ENCODE measurements at places on chromosomes 13 and 19.
A peak's percentile ranks its signal among the peaks of the same experiment; 100 is the strongest.

DNA sequence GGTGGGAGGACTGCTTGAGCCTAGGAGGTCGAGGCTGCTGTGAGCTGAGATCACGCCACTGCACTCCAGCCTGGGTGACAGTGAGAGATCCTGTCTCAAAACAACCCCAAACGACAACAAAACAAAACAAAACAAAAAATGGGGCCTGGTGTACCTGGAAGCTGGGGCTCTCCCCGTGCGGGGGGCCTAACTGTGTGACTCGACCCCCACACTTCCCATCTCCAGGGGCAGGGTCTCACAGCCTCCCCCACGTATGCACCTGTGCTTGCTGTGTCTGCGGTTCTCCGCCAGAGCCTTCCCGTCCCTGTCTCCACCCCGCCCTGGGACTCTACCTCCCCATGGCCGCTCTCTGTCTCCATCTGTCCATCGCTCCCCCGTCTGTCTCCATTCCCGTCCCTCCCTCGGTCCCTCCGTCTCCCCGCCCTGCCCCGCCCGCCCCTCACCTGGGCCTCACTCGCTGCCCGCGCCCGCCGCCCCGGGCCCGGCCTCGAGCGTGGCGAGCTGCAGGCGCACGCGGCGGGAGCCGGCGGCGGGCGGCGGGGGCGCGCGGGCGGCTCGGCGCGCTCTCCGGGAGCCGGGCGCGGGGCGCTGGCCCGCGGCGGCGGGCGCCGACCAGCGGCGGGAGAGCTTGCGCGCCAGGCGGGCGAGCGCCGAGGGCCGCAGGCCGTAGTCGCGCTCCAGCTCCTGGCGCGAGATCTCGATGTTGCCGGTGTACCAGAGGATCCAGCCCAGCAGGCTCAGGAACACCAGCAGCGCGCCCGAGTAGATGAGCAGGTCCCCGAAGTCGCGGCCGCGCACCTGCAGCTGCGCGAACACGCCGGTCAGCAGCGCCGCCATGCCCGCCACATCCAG, 587 bp downstream of the TMEM238 start:
- no peak for DNase-seq

DNA sequence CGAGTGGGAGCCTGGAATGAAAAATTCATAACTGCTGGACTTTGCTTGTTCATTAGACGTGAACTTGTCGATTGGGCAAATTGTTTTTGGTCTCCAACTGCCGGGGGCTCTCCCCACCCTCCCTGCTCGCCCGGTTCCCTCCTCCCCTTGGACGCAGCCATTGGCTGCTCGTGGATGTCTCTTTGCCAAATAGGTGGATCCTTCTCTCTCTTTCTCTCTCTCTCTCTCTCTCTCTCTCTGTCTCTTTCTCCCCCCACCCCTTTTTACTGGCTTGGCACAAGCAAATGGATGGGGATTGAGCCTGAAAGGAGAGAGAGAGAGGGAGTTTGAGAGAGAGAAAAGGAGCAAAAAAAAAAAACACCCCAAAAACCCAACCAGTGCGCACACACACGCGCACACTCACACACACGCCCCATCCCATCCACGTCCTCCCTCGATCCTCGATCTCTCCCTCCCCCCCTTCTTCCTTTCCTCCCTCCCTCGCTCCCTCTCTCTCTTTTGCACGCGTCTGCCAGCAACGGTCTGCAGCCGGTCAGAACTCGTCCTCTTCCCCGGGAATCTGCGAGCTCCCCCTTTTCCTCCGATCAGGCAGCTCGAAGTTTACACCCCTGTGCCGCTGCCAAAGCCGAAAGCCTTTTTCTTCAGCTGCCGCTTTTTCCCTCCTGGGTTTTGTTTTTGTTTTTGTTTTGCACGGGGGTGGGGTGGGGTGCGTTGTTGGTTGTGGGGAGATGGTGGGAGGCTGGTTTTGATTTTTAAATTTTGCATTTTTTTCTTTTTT, 27.8 kb downstream of the NFIX start:
- peak; percentile 59 for DNase-seq

GRCh38 chr19:38838208-38838985, 6.8 kb upstream of the ECH1 start:
- no peak for DNase-seq

- DNase-seq: no peak
These were observed 67.7 kb upstream of the STARD13 start for GRCh38 chr13:33353210-33353609.

GRCh38 chr19:4007836-4008539, 452 bp downstream of the PIAS4 start:
- no peak for DNase-seq

DNA sequence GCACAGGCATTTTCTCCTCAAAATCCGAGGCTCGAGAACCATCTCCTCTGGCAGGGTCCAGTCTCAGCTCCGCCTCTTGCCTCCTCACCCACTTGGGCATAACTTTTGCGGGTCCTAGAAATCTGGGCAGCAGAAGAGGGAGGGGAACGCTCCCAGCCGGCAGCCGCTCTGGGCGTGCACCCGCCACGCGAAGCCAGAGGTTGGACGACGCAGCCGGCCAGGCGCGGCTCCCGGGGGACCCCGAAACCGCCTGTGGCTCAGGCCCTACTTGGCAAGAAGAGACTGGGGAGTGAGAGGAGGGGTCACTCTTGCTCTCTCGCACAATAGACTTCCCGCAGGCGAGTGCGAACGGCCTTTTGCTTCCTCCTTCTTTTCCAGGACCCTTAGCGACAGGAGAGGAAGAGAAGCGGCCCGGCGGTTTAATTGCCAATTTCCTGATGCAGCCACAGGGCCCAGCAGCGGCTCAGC, 6.0 kb upstream of the SOX1 start:
- no peak for DNase-seq

DNA sequence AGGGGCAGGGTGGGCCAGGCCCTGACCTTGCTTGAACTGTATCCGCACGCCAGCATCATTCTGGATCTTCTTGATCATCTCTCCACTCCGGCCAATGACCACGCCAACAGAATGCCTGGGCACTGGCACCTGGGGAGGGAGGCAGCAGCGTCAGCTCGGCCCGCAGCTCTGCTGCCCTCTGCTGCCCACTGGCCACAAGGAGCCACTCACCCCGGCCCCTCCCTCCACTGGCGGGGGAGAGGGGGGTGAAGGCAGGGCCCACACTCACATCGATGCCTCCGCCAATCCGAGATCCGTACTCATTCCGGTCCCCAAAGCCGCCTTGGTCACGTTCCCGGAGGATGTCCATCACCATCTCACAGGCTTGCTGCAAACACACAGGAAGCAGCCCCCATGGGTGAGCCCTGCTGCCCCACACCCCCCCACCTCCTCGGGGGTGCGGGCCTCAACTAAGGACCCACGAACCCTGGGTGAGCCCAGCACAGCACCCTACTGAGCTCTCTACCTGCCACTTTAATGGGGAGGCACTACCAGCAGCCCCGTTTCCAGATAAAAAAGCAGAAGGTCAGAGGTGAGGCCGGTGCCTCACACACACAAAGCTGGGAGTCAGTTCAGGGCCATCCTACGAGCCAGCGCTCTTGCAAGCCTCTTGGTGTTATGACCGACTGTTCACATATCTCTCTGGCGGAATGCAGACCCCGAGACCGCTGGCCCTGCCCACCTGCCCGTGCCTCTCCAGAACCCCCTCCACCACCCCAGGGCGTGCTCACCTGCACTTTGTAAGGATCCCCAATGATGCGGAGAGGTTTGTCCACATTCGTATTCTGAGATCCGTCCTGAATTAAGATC, 6.7 kb downstream of the KHSRP start:
- DNase-seq: no peak

GRCh38 chr19:43682824-43683661, 13.1 kb upstream of the PLAUR start:
- DNase-seq: no peak

DNA sequence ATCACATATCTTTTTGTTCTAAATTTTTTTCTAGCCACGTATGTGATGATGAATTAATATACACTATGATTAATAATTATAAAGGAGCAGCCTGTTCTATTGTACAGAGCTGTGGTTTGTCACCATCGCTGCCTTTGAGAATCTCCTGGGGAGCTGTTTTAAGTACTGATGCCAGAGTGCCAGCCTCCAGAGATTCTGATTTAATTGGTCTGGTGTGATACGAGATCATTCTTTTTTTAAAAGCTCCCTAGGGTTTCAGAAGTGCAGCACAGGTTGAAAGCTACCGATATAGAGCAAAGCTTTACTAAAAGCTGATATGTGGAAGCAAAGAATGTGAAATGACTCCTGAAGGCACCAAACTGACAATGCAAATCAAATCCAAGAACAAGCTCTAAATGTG, 314.7 kb downstream of the ITGBL1 start:
- no peak for DNase-seq

GRCh38 chr19:36604656-36605100, 435 bp upstream of the ZNF382 start:
- no peak for DNase-seq

DNA sequence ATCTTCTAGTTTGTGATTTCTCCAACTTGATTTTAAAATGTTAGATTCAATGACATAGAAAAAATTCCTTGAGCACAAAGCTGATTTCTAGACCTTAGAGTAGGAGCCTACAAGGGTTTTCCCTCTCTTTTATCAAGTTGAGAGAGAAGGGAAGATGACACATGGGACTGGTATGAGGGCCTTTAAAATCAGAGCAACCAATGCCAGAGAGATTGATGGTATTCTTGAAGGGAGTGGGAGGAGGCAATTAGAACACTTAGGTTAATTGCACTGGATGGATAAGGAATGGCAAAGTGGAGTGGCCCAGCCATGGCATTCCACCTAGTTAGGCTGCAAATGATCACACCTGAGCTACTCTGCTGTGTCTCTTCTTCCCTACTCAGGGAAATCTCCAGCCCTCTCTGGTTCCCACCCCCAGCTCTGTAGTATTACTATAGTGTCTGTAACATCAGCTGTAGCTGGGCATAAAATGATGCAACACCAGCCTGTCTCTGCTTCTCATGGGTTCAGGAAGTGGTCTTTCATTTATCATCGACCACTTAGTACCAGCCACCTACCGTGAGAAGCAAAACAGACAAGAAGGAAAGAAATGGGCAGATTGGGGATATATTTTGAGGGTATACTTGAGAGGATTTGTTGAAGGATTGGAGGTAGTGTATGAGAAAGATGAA, 333.6 kb downstream of the DLEU7 start:
- no peak for DNase-seq

DNA sequence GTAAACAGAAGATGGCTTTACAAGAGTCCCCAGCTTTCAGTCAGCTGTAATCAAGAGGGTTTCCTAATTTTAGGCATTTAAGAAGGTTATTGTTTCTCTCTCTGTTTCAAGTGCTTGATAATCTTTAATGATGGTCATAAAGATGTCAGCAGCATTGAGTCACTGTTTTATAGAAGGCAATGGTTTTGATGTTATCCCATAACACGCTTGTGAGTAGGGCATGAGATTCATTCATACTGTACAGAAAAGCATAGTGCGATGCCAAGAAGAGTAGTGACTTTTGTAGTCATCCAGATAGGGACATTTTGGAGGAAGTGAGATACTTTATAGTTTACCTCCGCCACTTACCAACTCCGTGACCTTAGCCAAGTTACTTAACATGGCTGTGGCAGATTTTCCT, 364.2 kb upstream of the SLC10A2 start:
- no peak for DNase-seq

- DNase-seq: no peak
These were observed 814 bp downstream of the NBEA start for GRCh38 chr13:34942732-34943435.

GRCh38 chr13:77548095-77548494, 12.6 kb downstream of the SCEL start:
- DNase-seq: no peak

DNA sequence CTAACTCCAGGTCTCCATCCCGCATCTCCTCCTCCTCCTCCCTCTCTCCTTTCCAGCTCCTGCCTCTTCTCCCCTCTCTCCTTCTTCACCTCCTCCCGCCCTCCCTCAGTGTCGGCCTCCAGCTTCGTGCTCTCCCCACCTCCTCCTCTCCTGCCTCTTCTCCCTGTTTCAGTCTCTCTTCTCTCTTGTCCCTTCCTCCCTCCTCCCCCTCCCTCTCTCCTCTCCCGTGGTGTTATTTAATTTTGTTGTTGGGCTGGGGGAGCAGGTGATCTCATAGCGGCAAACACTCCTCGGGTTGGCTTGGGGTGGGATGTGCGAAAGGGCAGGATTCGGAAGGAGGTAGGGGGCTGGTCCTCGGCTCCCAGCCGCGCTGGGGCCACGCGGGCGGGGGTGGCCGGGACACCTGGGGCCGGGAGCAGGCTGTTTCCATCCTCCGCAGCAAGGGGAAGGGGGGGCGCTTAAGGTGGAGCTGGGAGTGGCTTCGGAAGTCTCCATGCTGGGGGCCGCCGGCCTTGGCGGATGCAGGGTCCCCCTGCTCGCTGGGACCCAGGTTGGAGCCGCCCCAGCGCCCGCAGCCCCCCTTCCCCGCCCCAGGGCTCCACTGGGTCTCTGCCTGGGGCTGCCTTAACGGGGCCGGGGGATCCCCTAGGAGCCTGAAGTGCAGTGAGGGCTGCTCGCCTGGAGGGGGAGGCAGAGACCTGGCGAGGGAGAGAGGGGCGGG, at the start of gene CA11:
Gene CA11, minus strand, starts transcription at position 187 of the 721 bp plus-strand sequence. CDS start 555 bp downstream, outside the sequence.
- peak; percentile 48 for DNase-seq

GRCh38 chr13:51240178-51240577, 18.0 kb downstream of the FAM124A start:
- DNase-seq: no peak

DNA sequence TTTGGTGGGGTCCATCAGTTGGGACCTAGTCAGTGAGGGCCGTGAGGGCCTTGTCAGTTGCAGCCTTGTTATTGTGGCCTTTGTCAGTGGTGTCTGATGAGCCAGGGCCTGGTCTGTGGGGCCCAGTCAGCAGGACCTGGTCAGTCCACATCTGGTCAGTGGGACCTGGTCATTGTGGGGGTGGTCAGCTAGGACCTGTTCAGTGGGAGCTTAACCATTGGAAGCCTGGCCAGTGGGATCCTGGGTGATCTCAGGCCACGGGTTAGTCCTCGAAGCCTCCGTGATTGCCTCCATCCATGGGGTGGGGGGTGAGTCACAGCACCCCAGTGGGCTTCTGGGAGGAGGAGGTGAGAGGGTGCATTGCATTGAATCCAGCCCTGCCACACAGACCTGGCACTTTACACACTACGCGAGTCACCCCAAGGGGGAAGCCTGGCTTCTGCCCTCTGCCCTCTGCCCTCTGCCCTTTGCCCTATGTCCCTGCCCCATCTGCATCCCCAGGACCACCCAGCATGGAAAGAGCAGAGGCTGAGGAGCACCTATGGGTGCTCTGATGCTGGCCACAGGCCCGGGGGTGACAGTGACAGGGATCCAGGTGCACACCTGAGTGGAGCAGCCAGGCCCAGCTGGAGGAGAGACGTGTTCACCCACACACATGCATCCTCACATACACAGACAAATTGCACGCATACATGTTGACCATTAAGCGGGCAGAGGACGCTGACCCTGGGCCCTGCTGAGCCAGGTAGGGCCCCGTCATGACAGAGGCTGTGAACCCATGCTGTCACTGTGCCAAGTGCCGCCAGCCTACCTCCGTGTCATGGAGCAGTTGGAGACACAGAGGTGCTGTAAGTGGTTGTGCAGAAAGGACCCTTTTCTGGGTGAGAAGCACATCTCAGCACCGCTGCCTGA, 59.8 kb upstream of the TPM4 start:
- DNase-seq: no peak

DNA sequence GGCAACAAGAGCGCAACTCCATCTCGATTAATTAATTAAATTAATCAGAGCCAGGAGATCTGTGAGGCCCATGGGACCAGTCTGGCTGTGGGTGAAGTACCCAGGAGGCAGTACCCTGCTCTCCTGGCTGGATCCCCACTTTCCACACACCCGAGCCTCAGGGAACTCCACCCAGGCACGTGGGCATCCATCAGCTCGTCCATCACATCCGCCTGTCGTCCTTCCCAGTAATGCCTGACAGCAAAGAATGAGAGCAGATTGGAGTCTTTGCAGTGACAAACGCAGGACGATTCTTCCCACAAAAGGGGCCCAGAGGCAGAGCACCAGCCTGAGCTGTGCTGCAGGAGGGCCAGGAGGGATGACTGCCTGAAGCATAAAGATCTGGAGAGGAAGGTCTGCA, 35.8 kb downstream of the VSTM2B start:
- DNase-seq: no peak

All from GOT3 (cell line).